ENCODE measurements at places on chromosomes 6 and 20.

GRCh38 chr20:46341074-46342009 is 33.0 kb upstream of the CDH22 start:
- no peak for DNase-seq
- H3K27ac ChIP-seq: no peak overlapping the region
- H3K4me1 ChIP-seq: no peaks in the 10 kb centered on the region
- no peak overlapping the region for H3K4me3 ChIP-seq

- DNase-seq: no peak
- no peak overlapping the region for H3K27ac ChIP-seq
- H3K4me1 ChIP-seq: no peaks in the 10 kb centered on the region
- H3K4me3 ChIP-seq: no peak overlapping the region
Observed at GRCh38 chr20:55730321-55730720, 275.0 kb downstream of the CBLN4 start.

DNA sequence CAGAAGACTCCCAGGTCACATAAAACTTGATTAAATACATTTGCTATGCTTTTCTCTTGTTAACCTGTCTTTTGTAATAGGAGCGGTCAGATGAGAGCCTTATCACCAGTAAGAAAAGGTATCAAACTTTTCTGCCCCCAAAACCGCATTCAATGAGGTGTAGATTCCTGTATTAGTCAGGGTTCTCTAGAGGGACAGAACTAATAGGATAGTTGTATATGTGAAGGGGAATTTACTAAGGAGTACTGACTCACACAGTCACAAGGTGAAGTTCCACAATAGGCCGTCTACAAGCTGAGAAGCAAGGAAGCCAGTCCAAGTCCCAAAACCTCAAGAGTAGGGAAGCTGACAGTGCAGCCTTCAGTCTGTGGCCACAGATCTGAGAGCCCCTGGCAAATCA is 32.7 kb downstream of the PTPRK start:
- no peaks in the 10 kb centered on the region for H3K27me3 ChIP-seq
- H3K36me3 ChIP-seq: no peaks in the 10 kb centered on the region
- no peak overlapping the region for H3K4me3 ChIP-seq
- no peaks in the 10 kb centered on the region for H3K4me1 ChIP-seq
- DNase-seq: no peak

- no peaks in the 10 kb centered on the region for H3K27me3 ChIP-seq
- H3K4me3 ChIP-seq: no peak overlapping the region
Observed at GRCh38 chr6:106694343-106694742, 65.0 kb downstream of the QRSL1 start.
